ENCODE measurements at places on chromosomes 4 and X.

GRCh38 chr4:119540249-119540648, 88.4 kb downstream of the PDE5A start:
- no peak for DNase-seq

DNA sequence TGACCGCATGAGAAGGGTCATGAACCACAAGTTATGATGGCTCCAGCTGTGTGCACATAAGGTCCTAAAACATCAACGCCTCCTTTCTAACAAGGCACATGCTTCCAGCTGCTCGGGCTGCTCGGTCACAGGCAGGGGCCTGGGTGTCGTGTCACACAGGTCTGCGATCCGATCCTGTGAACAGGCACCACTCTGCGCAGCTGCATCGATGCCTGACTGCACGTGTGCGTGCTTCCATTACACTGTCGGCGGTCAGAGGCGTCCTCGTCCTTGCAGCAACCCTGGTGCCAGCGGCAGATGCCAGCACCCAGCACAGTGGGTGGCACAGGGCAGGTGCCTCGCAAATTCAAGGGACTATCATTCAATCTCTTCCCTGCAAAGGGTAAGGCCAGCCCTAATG, 23.9 kb downstream of the ZFYVE28 start:
- DNase-seq: no peak

- no peak for DNase-seq
Observed at GRCh38 chr4:146508229-146508939, 13.4 kb downstream of the SLC10A7 start.

GRCh38 chrX:49257846-49258748, 6.4 kb downstream of the FOXP3 start:
- no peak for DNase-seq

DNA sequence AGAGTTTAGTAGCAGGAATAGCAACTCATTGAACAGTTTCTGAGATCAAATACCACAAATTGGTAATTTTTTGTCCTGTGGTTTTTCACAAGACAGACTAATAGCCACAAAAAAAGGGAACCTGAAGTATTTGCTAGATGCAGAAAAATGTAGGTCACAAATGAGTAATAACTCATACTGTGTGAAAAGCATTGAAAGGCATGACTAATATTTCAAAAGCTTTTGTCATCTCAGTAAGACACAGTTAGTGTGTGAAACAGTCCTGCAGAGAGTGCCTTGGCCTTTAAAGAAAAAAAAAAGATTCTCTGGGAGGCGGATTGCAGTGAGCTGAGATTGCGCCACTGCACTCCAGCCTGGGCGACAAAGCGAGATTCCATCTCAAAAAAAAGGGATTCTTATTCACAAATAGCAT, 31.4 kb upstream of the SLC25A31 start:
- DNase-seq: no peak

DNA sequence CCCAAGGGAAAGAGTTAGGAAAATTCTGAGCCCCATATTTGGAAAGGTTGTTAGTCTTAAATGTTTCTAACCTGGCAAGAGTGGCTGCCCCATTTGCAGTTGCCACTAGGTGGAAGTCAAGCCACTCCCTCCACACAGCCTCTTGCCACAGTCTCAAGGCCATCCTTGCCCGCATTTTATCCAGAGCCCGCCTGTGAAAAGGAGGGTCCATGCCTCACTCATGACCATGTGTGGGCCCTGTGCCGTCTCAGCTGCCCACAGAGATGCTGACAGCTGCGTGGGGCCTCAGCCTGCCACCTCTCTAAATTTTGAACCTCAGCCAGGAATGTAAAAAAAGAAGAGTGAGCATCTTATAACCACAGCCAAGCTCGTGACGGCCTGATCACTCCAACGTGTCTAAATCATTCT, 201.5 kb upstream of the FAM241A start:
- DNase-seq: no peak

GRCh38 chrX:135974279-135974856, 580 bp upstream of the MMGT1 start:
- peak; percentile 63 for DNase-seq

DNA sequence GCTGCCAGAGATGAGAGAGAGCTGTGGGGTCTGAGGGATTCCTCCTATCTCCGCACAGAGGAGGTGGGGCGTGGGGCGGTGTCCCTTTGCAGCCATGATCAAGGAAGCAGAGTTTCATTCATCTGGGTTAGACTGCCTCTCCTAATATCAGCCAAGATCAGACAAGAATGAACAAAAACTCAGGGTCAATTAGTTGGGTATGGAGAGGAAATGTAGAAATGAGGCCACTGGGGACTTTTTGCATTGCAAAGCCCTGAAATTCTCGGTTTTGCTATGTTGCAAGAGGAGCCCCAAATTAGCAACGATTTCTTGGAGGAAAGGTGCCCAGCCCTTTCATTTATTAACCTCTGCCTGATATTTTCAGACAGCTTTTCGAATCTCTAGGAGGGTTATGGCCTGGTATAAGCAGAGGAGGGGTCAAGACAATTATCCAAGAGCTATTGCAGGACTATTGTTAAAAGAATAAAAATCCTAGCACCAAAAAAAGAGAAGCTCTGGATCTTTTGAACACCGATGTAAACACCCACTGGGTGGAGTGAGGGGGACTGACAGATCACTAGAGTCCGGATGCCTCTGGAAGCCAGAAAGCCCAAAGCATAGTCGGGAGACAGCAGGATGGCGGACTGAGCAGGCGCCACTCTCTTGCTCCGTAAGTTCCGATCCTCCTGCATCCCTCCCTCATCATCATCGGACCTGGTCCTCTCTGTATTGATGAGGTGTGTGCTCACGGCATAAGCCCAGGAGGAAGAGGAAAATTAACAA, 34.4 kb upstream of the ACSL1 start:
- DNase-seq: no peak

GRCh38 chr4:158319880-158320279, 109.6 kb downstream of the TMEM144 start:
- DNase-seq: no peak

DNA sequence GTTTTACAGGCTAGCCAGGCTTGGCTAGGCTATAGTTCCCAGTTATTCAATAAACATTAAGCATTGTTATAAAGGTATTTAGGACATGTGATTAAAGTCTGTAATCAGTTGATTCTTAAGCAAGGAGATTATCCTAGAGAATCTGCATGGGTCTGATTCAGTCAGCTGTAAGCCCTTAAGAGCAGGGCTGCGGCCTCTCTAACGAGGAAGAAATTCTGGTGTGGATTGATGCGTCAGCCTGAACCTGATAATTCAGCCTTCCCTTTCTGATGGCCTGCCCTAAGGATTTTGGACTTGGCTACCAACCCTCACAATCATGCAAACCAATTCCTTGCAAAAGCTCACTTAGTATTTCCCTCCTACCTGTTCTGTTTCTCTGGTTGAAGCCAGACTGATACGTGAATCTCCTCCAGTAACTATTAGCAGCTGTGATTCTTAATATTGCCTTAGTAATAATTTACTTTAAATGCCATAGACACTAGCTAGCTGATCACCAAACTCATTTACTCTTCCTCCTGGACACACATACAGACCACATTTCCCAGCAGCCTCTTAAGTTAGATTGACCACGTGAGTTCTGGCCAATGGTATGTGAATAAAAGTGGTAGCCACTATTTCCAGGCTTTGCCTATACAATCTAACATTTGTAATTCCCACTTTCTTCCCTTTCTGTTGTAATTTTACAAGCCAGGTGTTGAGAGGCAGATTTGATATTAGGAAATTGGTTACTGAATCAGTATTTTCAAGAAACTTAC, 678.0 kb upstream of the INTU start:
- DNase-seq: no peak

DNA sequence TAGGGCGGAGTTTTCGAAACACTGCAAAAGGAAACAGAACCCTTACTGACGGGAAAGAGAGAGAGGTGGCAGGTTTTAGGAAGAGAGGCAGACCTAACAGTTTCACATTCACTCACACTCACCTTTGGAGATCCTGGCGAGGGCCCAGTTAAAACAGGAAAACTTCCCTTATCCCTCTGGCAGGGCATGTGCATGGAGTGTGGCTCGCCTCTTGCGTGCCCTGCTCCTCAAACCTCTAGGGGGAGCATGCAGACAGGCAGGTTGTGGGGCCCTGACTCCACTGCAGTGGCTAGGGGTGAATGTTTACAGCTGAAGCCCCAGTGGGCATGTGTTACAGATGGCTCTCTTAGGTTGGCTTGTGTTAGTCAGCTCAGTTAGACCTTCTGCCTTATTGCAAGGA, 451.5 kb downstream of the UBE2NL start:
- DNase-seq: no peak

DNA sequence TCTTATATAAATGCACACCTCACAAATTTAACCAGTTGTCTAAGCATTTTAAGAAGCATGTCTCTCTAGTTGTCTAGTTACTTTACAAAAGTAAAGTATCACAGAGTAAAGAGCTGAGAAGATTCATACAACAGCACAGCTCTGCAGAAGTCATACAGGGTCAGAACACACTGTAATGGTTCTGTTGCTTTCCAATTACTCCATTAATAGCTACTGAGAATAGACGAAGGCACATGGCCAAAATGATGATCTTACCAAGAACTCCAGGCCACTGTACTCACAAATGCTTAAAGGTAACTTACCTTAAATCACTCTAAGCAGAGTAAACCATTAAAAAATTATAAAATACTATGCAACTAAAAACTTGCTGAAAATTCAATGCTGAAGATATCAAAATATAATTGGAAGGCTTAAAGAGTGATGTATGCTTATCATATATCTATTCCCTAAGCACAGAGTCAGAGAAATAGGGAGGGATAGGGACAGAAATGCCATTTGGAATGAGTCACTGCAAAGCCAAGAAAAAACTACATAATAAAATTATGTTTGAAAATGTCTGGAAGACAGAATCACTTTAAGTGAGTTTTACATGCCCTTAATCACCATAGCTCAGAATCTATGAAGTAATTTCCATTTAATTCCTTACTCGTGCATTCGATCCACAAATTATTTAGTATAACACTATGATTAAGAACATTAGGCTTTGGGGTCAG, 71.0 kb downstream of the DDX60L start:
- DNase-seq: no peak

GRCh38 chrX:56788229-56788628, 59.2 kb downstream of the NBDY start:
- DNase-seq: no peak

DNA sequence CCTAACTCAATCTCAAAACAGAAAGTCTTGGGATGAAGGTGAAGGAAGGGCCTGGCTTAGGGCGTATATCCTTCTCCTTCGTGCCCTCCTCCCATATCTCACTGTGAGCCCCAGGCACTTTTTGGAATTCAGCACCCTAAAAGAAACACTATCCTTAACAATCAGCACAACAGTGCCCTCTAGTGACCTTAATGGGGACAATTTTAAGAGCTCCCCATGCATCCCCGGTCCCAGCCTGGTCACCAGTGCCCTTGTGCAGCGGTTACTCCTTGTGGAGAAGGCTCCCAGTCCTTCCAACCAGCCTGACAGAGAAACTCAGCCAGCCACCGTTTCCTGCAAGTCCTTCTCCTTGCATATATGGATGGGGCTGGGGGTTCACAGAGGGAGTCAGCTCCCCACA, 4.2 kb downstream of the PAK3 start:
- DNase-seq: peak; percentile 5

- DNase-seq: no peak
Observed at GRCh38 chr4:90165883-90166282, 38.7 kb downstream of the CCSER1 start.

DNA sequence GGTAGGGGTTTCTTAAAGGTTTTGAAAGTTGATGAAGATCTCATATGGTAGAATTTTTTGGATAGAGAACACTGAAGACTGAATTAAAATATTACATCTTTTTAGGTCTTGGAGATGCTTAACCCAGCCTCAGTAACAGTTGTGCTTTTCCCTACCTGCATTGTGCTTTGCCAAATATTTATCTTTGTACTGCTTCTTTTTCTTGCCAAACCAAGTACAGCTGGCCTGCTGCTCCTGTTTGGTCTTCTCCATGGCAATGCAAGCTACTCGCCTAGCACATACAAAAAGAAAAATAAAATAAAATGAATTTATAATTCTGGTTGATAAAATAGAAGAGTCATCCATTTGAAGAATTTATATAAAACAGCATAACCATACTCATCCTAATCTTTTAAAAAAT, 95.4 kb downstream of the NYX start:
- DNase-seq: no peak

DNA sequence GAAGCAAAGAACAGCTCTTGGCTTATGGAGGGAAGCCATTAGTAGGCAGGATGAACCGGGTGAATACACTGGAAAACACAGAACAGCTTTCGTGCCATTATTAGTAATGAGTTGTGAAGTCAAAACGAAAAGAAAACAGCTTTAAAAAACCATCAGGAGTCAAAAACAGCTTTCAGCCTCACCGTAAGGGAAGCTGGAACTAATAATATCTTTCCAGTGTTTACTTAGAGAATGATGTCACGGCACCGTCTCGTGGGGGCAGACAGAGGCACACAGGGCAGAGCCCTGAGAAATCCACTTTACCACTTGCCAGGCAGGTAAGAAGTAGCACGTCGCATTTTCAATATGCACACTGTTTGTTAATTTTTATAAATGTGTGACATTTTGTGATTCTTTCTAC, 37.9 kb upstream of the HMX1 start:
- no peak for DNase-seq

- no peak for DNase-seq
Observed at GRCh38 chr4:83723609-83724008, 187.7 kb downstream of the GPAT3 start.

DNA sequence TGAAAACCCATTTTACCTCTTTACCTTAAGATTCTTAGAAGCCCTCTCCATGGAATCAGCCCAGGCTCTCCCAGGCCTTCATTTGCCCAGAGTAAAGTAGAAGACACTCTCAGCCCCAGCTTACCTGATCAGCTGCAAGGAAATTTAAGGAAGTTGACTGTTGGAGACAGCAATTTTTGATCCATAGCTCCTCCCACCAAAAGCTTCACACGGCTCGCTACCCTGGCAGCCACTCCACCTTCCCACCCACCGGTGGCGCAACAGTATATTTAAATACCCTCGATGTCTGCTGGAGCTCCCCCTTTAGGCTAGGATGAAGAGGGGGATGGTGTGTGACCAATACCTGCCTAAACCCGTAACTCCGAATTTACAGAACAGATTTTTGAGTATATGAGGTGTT, 75.4 kb downstream of the MBNL3 start:
- DNase-seq: no peak

GRCh38 chr4:83022724-83023450, 12.1 kb upstream of the COPS4 start:
- no peak for DNase-seq

- DNase-seq: no peak
Observed at GRCh38 chr4:23582671-23583070, 307.2 kb downstream of the PPARGC1A start.

DNA sequence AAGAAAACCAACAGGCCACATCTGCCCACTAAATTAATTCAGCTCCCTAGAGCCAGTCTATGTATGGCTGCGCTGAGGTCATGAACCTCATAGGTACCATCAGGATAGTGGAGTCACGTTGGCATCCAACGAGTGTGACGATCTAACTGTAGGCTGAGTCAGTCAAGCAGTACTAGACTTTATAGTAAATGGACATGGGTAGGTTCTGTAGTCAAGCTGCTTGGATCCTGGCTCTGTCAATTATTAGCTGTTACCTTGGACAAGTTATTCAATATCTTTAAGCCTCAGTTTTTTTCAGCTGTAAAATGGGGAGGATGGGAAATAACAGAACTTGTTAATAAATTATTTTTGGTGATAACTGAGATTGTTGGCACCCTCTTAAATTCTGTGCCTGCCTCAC, 432.4 kb upstream of the RASGEF1B start:
- DNase-seq: no peak

GRCh38 chr4:68569466-68570121, 6.5 kb downstream of the UGT2B17 start:
- DNase-seq: no peak

- no peak for DNase-seq
Observed at GRCh38 chr4:111502626-111503025, 642.6 kb upstream of the FAM241A start.

GRCh38 chr4:151691639-151692442, 69.0 kb downstream of the GATB start:
- peak; percentile 70 for DNase-seq

Data from prostate gland (tissue), 2 donors.